ENCODE measurements at places on chromosomes 5 and 9. TPM values are rescaled to one million over a fixed set of nuclear protein-coding genes. Genes with fewer than 3 reads are reported as not detected.

GRCh38 chr9:121362813-121363621 lies 7.0 kb downstream of the STOM start:
- no peak for DNase-seq

The C9orf50 gene
- total RNA-seq, result not detected

The TRIM36 gene
- total RNA-seq, result 0.58 TPM

DNA sequence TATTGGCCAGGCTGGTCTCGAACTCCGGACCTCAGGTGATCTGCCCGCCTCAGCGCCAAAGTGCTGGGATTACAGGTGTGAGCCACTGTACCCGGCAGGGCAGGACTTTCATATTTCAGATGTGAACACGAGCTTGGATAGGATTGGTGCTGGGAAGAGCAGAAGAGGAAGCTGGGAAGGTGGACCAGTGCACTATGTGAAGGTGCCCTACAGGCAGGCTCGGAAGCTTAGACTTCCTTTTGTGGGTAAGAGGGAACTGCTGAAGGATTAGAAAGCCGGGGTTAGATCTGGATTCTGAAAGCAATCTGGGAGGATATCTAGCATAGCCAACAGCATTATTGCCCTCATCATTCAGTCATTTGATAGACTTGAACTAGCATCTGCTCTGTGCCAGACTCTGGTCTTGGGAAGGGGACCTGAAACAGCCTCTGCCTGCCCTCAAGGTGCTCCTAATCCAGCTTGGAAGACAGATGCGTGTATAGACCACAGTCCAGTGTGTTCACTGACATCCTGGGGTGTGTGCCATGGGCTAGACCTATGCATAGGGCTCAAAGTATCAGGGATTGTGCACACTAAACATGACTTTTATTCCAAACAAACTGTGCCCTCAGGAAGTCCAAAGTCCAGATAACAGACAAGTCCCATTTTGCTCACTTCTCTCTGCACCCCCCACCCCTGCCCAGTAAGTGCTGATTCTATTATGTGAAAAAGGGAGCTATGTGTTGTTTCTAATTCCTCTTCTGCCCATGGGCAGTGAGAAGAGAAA lies 637 bp downstream of the CBY3 start:
- DNase-seq, result no peak

DNA sequence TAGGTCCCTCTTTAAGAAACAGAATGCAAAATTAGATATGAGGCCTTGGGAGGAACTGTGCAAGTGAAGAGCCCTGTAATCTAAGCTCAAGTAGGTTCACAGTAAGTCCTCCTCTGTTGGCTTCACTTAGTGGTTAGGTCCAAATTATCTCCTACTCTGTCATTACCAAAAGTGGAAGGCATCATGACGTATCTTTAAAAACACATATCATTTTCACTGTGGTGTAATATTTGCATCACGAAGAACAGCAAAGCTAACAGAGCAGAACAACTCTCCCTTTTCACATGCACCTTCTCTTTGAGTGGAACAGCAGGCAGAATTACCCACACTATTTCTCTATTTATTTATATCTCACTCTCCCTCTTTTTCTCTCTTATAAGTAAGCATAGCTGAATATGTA lies 240.5 kb upstream of the CCNH start:
- DNase-seq, result no peak

The OLFM1 gene
- not detected for total RNA-seq

GRCh38 chr9:19788152-19788551 lies 685 bp downstream of the SLC24A2 start:
- DNase-seq, result no peak

The PCDHGA3 gene
- not detected for total RNA-seq

The ARID3C gene
- 0.22 TPM for total RNA-seq

DNA sequence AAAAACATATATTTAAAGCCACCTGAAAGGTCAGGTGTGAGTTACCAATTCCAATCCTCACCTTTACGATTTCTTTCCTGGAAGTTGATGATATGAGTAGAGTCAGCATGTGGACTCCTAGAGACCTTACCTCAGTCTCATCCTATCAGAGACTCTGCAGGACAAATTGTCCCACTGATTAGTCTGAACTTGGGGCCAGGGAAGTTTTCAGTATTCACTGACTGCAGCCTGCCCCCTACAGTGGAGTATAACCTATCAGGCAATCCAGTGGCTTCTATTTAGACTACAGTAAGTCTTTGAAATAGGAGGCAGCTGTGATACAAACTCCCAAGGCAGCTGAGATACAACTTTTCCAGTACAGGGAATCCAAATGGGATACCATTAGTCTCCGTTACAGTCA lies 449.4 kb upstream of the CDH10 start:
- no peak for DNase-seq

The TRMO gene
- total RNA-seq, result 19.1 TPM

The ANKRD18A gene
- 2.1 TPM for total RNA-seq

GRCh38 chr9:125493881-125494652 lies 212.9 kb downstream of the MAPKAP1 start:
- DNase-seq, result no peak

GRCh38 chr5:142516732-142517131 lies 169.2 kb downstream of the FGF1 start:
- DNase-seq, result no peak

GRCh38 chr5:151082282-151082902 lies 1.6 kb upstream of the TNIP1 start:
- no peak for DNase-seq

- DNase-seq, result no peak
Observed at GRCh38 chr5:873328-873727, 19.3 kb downstream of the BRD9 start.

GRCh38 chr9:136675477-136676296 lies 11.6 kb downstream of the AGPAT2 start:
- DNase-seq, result no peak

DNA sequence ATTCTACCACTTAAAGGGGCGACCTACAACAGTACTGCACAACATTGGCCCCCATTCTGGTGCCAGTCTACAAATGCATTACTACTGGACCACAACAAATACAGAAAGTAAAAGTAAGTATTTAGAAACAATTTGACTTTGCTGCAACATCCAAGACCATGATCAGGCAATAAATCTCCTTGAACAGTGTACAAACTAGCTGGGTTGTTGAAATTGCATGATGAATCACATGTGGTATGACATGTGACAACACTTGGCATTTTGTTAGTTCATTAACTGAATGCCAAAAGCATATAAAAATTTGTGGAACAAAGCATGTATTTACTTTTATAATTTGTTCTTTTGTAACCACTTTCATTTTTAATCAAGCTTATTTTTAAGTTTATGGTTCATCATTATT lies 270.5 kb downstream of the NFIB start:
- no peak for DNase-seq

DNA sequence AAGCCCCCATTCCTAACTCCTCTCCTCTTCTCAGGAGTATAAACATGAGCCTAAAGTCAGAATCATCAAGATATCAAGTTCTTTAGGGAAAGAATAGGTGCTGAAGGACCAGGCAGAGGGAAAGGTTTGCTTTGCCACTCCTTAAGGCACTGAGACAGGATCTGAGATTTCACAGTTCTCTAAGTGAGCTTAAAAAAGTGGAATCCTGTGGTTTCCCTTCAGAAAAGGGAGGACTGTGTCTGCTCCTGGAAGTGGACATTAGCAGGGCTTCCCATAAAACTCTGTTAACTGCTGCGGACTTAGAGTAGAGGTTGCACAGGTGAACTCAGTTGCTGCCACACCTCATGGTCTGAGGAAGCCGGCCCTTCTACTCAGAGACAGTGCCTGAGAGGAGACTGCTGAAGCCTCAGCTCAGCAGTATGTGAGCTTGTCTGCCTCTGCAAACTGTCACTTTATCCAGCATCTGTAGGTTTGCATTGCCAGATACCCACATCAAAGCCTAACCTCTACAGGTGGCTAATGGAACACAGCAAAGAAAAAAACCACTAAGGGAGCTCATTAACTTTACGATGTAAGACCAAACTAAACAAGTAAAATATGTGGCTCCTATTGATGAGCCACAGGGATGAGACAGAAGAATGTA lies 42.9 kb downstream of the RIC1 start:
- DNase-seq, result peak; percentile 55

GRCh38 chr5:101977729-101978345 lies 318.2 kb downstream of the SLCO4C1 start:
- no peak for DNase-seq

DNA sequence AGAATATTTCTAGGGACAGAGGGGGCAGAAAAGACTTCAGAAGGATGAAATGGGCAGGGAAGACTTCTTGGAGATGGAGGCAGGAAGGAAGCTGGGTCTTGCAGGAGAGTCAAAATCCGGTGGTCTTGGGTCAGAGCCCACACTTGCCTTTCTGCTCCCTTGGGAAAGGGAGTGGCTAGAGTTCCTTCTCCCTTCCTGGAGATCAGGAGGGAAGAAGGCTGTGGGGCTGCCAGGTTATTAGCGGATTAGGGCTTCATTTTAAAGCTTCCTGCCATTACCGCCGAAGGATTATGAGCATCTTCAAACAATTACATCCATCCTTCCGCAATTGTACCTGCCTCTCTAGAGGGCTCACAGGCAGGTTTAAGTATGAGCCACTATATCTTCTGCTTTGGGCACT lies 19.2 kb upstream of the SYNPO start:
- DNase-seq, result no peak

The ACTBL2 gene
- total RNA-seq, result not detected

The GAS1 gene
- 0.55 TPM for total RNA-seq

DNA sequence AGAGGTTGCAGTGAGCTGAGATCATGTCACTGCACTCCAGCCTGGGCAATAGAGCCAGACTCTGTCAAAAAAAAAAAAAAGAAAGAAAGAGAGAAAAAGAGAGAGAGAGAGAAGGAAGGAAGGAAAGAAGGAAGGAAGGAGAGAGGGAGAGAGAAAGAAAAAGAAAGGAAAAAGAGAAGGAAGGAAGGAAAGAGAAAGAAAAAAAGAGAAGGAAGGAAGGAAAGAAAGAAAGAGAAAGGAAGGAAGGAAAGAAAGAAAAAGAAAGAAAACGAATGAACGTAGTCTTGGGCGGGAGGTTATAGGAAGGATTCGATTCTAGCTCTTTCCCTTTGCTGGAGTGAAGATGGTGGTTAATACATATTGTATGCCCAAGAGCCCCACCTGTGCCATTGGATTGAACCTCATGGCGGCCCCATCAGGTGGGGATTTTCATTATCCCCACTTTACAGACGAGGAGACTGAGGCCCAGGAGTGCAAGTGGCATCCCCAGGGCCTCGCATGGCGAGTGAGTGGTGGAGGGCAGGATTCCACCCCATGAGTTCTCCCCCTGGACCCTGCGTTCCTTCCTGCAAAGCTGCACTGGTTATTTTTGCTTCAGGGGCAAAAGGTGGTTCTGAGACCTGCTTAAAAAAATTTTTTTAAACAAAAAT lies 80.9 kb upstream of the ASS1 start:
- DNase-seq, result no peak

- no peak for DNase-seq
Observed at GRCh38 chr5:85182344-85182743, 797.7 kb upstream of the EDIL3 start.

GRCh38 chr9:38229504-38230155 lies 160.6 kb upstream of the SHB start:
- no peak for DNase-seq

GRCh38 chr9:114143234-114143633 lies 12.1 kb upstream of the COL27A1 start:
- no peak for DNase-seq

GRCh38 chr5:180910735-180911134 lies 11.8 kb downstream of the BTNL8 start:
- no peak for DNase-seq

DNA sequence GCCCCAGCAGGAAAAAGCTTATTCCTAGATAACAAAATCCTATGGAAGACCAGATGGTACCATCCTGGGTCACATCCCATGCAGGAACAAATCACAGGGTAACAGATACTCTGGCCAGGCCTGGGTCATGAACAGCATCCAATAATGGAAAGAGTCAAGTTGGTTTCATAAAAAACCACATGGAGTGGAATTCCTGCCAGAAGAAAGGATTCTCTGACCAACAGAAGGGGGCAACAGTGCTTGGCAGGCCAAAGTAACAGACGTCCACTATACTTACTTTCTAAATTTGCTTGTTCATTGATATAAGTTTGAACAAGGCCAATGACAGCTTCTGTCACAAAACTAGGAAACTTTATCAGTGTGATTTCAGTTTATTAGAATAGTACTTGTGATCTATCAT lies 273.5 kb downstream of the ARRDC3 start:
- no peak for DNase-seq

Data from CD8-positive, alpha-beta memory T cell (primary cell).